Right hindlimb (tissue), 1 donor: ENCODE measurements at places on chromosomes 1 and 21.
A peak's percentile ranks its signal among the peaks of the same experiment; 100 is the strongest.

GRCh38 chr1:21837476-21837875 is 25.4 kb downstream of the LDLRAD2 start:
- no peak for DNase-seq

DNA sequence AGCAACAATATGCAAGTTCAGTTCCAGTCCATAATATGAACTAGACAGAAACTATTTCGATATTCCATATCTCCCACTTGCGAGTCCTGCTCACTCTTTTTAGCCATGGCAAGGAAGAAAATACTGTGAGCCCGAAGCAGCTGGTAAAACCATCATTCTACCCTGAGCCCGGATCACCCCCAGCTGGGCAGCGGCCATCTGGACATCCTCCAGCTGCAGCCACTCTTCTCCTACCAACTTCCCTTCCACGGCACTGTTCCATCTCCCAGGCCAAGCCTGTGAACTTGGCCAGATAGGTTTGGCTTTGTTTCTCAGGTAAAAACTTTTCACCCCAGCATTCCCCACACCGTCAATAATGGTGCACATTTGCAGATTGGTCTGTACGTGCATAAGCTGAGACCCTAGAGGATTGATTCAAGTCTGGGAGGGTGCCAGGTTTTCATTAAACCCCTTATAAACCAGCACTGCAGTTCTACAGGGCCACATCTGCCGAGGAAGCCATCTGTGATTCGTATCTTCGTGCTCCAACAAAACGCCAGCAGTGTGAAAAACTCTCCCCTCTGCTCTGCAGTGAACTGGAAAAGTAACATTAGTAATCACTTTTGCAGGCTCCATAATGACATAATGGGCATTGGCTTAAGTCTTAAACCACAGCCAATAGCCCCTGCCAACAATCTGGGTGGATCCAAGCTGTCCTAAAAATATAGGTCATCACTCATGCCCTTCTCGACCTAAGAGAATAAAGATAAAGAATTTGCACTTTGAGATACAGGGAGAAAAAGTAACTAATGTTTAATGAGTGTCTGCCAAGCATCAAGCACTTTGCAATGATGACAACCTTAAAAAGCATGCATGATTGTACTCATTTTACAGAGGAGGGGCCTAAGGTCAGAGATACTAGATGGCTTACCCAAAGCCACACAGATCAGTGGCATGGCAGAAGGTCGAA is 205.1 kb downstream of the PLPP3 start:
- peak; percentile 89 for DNase-seq

- no peak for DNase-seq
Measured at GRCh38 chr1:206716870-206717673, 32.4 kb downstream of the MAPKAPK2 start.

DNA sequence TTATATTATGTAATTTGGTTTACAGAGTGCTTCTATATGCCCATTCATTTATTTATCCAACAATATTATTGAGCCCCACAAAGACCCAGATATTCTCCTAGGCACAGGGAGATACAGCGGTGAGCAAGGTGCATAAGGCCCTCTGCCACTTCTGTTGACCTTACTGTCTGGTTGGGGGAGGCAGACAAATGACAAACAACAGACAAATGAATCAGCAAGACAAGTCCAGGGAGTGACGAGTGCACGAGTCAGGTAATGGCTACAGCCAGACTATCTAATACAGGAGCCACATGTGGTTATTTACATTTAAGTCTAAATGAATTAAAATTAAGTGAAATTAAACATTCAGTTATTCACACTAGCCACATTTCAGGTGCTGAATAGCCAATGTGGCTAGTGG is 22.0 kb upstream of the BCAR3 start:
- DNase-seq = no peak

DNA sequence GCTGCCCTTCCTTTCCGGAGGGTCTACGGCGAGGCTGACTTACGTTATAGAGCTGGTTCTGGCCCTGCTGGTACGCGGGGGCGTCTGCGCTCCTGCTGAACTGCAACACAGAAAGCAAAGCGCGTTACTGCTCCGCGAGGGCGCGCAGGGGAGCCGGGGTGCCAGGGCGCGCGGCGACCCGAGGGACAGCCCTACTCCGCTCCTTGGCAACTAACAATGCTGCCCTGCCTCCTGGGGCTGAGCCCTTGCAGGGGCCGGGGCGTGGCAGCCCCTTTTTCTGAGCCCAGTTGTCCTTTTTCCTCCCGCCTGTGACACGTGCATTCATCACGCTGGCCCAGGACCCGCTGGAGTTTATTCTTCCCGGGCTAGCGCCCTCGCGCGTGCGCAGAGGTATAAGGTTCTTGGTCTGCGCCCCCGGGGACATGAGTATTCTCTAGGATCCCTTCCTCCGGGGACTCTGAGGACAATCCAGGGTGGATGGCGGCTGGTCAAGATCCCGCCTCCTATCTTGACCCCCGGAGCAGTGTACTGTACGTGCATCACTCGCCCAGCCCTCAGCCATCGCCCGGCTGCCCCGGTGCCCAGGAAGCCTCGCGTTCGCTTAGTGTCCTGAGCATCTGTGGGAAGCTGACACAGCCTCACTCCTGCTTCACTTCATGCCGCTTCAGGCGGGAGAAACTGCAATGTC is 78.9 kb downstream of the CD247 start:
- DNase-seq = peak; percentile 58

DNA sequence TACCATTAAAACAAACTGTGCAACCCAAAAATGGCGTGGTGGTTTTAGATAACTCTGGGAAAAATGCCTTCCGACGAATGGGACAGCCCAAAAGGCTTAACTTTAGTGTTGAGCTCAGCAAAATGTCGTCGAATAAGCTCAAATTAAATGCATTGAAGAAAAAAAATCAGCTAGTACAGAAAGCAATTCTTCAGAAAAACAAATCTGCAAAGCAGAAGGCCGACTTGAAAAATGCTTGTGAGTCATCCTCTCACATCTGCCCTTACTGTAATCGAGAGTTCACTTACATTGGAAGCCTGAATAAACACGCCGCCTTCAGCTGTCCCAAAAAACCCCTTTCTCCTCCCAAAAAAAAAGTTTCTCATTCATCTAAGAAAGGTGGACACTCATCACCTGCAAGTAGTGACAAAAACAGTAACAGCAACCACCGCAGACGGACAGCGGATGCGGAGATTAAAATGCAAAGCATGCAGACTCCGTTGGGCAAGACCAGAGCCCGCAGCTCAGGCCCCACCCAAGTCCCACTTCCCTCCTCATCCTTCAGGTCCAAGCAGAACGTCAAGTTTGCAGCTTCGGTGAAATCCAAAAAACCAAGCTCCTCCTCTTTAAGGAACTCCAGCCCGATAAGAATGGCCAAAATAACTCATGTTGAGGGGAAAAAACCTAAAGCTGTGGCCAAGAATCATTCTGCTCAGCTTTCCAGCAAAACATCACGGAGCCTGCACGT is 82.1 kb downstream of the PRDM2 start:
- DNase-seq = peak; percentile 45

DNA sequence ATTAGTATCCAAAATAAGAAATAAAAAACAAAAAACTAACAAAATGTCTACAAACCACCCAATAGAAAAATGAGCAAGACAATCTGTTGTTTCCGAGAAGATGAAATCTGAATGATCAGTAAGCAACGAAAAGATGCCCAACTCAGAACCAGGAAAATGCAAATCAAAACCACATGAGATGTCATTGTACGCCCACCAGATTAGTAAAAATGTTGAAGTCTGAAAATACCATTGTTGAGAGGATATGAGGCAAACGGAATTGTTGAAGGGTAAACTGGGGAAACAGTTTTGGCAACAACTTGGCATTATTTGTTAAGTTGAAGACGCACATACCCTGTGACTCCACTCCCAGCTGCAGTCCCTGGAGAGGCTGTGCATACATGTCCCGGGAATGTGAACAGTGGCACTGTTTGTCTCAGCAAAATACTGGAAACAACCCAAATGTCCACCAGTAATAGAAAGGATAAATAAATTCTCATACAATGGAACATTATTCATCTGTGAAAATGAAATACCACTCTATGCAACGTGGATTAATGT is 10.6 kb downstream of the ZBTB17 start:
- no peak for DNase-seq

GRCh38 chr1:112264010-112264409 is 132.0 kb upstream of the CTTNBP2NL start:
- DNase-seq = no peak

DNA sequence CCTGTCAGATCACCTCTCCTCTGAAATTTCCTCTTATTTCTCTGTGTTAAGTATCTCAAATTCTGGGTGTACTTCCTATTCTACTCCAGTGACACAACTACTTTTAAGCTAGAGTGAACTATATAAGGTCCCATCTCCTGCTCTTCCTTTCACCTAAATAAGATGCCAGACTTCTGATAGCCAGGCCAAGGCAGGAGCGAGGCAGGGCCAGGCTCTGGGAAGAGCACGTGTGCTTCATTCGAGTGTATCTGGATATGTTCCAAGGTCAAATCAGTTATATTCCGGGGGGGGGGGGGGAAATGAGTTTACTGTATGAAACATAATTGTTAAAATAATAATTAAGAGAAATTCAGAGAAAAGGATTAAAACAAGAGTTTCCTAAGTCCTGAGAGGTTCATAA is 60.1 kb downstream of the LRRC71 start:
- no peak for DNase-seq

DNA sequence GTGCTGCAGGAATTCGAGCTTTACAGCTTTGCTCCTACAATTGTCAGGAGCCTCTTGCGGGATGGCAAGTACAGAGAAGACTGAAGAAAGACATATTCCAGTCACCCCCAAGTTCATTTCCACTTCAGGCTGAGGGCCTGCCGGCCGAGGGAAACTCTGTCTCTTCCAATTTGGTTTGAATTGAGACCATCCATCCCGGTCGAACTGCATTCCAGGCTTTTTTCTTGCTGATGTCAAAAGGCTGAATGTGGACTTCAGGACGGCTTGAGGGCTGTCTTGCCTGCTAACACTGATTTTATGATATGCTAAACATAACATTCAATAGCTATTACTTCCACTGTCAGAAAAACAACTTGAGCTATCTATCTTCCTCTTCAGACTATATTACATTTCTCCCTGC is 79.8 kb upstream of the PLXNA2 start:
- no peak for DNase-seq

DNA sequence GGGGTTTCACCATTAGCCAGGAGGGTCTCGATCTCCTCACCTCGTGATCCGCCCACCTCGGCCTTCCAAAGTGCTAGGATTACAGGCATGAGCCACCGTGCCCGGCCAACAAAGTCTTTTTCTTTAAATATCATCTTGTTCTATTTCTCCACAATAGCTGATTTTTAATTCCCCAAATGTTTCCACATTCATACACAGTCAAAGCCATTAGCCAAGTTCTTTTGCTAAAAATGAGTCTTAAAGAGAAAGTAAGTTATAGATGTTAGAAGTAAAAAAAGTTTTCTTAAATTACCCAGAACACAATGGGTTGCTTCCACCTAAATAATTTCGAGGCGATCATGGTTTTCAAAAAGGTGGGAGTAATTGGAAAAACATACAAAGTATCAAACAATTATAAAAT is 30.6 kb downstream of the C2CD2 start:
- DNase-seq = no peak

GRCh38 chr1:109188781-109189180 is 24.9 kb upstream of the SARS1 start:
- DNase-seq = no peak

GRCh38 chr1:234666761-234667160 is 56.8 kb upstream of the IRF2BP2 start:
- DNase-seq = no peak

GRCh38 chr1:207821464-207822045 is 69.7 kb downstream of the CD46 start:
- no peak for DNase-seq

- no peak for DNase-seq
Measured at GRCh38 chr1:244710474-244711062, 57.6 kb downstream of the DESI2 start.

DNA sequence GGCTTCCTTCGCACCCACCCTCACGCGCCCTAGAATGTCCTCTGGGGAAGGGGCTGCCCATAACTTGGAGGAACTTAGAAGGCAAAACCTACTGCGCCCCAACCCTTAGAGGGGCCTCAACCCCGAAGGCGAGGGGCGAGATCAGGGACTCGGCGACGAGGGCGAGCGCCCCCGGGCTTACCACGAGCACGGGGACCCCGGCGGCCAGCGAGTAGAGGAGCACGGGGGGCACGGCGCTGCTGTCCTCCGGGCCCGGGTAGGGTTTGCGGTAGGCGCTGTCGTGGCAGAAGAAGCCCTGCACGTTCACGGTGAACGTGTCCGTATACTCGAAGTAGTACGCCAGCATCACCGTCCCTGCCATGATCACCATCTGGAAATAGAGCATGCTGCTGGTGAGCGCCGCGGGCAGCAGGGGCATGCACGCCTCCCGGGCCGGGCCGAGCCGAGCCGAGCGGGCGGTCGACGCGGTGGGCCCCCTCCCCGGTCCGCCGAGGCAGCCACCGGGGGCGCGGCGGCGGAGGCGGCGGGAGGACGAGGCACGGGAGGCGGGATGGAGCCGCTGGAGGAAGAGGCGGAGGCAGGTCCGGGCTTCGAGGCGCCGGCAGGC is 304 bp downstream of the PLPPR5 start:
- peak; percentile 51 for DNase-seq

GRCh38 chr1:218480588-218481099 is 135.5 kb downstream of the TGFB2 start:
- DNase-seq = no peak

DNA sequence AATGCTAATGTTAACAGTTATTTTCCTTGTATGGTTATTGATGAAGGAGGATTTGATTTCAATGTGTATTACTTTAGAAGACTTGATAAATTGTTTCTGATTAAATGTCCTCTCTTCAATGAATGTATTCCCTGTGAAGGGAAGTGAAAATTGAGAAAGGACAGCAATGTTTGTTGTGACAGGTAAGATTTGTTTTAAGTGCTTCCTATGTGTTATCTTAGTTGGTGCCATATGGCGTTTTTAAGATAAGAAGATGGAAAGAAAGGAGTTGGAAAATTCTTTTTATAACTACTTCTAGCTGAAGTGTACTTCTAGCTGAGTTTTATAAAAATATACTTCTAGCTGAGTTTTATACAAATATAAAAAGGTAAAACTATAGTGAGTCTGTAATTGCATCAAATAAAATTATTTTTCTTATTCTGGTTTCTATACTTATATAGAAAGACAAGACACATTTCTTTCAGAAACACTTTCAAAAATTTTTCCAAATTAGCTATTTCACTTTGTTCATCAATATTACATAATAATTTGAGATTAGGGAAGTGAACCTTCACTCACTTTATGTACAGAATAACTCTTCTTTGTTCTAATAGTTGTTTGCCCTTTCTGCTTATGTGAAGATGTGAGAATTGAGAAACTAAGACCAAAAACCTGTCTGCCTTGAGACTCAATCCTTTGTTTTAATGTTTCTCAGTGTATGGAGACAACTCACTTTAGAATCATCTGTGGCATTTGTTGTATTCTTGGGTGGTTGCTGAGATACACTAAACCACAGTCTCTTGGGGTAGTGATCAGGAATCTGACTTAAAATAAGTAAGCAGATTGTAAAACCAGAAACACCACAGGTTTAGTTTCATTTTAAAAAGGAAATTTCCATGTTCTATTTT is 382.9 kb upstream of the B3GALT2 start:
- no peak for DNase-seq

- DNase-seq = no peak
Measured at GRCh38 chr1:205650241-205650640, 18.4 kb upstream of the ELK4 start.
